ENCODE measurements at places on chromosomes 13 and 19.

DNA sequence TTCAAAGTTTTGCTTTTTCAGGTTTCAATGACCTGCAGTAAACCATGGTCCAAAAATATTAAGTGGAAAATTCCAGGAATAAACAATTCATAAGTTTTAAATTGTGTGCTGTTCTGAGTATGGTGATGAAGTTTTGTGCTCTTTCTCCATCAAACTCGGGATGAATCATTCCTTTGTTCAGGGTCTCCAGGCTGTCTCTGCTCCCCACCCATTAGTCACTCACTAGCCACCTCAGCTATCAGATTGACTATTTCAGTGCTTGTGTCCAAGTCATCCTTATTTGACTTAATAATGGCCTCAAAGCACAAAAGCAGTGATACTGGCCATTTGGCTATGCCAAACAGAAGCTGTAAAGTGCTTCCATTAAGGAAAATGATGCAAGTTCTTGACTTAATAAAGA, 1140.4 kb downstream of the EFNB2 start:
- no peak for DNase-seq

DNA sequence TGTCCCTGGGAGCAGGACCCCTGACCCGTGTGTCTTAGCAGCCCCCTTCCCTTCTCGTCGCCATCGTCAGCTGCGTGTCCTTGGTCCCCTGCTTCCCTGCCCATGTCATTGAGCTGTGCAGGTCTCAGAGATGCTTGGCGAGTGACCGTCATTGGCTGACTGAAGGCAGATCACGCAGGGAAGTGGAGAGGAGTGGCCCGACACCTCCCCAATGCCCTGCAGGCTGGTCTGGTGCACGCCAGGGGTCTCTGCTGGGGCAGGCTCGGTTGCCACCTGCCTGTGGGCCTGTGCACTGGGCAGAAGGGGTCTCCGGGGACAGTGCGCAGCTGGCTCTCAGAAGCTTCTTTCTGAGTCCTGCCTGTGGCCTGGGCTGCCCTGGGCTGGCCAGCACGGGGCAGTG, 6.2 kb downstream of the GNA11 start:
- no peak for DNase-seq

DNA sequence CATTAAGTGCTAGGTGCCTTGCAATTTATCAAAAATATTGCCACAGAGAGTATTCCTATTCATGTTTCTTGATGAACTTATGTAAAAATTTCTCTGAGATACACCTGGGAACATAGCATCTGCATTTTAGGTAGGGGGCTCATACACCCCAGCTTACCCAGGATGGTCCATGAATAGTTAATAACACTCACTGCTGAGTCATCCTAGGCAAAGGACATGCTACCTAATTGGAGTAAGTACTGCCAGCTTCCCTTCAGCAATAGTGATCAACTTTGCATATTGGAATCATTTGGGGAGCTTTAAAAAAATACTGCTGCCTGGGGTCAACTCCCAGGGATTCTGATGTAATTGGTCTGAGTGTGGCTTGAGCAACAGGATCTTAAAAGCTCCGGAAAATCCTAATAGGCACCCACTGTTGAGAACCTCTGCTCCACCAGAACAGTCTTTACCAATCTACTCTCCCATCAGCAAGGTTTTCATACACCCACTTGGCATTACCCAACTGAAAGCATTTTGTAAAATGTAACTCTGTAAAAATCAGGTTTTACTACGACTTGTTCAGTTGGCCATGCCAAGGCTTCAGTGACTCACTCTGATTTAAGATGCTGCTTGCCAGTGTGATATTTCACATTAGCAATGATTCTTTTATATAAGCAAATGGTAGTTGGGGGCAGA, 67.2 kb upstream of the FNDC3A start:
- no peak for DNase-seq

- no peak for DNase-seq
Observed at GRCh38 chr19:30155381-30156200, 213.6 kb downstream of the URI1 start.

DNA sequence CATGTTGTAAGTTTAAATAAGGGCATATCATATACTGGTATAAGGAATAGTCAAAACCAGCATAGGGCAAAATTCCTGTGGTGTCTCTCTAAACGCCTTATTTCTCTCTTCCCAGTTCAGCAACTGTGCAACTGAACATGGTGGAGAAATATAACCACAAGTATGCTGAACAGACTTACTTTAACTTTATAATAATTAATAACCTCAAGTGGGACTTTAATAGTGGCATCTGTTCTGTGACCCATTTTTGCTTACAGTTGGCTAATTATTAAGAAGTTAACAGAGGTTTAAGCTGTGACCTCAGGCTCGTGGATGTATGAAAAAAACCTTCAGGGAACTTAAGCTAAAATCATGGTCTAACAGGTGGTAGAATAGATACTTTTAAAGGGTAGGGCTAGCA, 54.3 kb downstream of the MICU2 start:
- no peak for DNase-seq

DNA sequence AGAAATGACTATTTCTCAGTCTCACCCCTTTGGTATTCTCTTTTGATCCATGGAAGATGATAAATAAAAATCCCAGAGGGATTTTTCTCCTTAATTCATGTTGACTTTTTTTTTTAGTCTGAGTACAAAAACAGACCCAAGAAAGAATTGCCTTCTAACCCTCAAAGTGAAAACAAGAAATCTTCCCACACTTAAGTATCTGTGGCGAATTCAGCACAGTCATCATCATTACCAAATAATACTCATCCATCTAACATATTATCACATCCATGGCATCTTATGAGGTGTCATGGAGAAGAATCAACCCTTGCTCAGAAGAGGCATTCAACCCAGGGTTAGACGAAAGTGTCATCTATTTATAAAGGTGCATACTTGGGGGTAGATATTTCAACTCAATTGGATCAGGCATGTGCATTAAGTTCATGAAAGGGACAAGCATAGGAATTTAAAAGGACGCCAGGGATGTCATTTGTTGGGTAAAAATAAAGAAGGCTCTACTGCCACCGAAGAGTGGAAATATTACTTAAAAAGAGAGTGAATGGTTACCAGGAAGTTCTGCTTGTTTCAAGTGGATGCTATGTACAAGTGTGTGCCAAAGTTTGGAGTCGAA, 101.9 kb downstream of the FLT1 start:
- DNase-seq = no peak

DNA sequence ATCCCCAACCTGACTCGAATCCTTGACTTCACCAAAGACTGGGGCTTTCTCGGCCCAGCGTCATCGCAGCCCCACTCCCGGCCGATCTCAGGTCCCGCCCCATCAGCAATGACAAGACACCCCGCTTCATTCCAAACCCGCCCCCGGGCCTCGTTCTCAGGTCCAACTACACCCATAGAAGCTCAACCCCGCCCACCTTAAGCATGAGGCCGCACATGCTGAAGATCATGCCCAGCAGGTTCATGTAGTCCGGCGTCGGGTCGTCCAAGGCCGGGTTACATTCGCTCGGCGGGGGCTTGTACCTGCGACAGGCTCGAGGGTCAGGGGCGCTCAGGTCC, 2.3 kb downstream of the WDR83 start:
- DNase-seq = peak; percentile 34

- DNase-seq = no peak
Observed at GRCh38 chr19:33005440-33005839, 33.4 kb downstream of the FAAP24 start.

DNA sequence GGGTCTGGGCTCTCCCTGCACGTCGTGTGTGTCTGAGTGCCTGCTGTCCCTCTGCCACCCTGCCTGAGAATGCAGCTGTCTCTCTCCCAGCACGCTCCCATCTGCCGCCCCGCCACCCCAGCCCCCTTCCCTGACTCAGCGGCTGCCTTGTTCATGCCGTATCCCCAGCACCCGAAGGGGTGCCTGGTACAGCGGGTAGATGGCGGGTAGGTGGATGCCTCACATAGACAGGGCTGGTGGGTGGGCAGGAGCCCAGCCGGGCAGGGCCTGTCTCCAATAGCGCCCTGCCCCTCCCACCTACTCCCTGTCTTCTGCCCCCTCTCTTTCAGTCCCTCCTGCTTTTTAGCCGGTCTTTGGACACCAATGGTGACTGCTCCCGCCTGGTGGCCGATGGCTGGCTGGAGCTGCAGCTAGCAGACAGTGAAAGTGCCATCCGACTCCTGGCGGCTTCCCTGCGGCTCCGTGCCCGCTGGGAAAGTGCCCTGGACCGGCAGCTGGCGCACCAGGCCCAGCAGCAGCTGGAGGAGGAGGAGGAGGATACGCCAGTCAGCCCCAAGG, 30.3 kb downstream of the DHX34 start:
- DNase-seq = no peak

DNA sequence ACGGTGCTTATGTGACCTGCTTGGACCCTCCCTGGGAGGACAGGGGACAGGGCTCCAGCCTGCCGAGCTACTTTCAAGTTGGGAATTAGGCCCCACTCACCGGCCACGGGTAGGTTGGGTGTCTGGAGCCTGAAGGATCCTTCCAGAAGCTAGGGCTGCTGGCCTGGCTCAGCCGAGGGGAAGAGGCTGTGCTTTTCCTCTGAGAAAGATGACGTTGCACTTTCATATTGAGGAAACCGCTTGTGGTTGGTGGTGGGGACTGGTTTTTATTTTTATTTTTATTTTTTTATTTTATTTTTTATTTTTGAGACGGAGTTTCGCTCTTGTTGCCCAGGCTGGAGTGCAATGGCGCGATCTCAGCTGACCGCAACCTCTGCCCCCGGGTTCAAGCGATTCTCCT, at the start of gene TMEM150B:
TSS of gene TMEM150B (minus strand) at position 170 of the 400 bp plus-strand sequence. CDS start 4,305 bp downstream, outside the sequence.
- no peak for DNase-seq

DNA sequence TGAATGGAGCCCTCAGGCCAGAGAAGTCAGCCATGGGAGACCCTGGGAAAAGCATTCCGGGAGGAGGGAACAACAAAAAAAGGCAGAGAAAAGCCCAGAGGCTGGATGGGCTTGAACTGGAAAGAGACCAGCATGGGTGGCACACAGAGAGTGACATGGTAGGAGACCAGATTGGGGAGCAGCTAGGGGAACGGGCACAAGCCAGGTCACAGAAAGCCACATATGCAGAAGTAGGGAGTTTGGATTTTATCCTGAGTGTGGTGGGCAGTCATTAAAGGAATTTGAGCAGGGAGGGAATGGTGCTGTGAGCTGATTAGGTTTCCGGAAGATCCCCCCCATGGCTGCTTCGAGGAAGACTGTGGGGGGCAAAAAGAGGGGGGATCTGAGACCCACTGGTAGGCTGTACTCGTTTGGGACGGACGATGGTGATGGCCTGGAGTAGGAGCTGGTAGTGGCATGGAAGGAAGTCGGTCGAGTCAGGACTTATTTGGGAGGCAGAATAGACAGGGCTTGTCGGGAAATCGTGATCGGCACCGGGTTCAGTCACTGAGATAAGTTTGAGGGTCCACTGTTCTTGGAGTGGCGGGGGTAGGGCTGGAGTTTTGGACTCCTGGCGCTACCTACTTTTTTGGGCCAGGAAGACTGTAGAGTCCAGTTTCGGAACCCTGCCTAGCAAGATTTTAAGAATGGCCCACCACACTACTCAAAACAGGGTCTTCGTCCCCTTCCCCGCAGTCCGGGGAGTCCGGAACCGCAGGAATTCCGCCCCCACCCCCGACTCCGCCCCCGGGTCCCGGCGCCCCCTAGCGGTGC, 949 bp downstream of the SERTAD1 start:
- no peak for DNase-seq

GRCh38 chr13:77800219-77800618, 102.7 kb downstream of the SLAIN1 start:
- DNase-seq = no peak

GRCh38 chr19:33221638-33222037, 4.0 kb downstream of the SLC7A10 start:
- no peak for DNase-seq

DNA sequence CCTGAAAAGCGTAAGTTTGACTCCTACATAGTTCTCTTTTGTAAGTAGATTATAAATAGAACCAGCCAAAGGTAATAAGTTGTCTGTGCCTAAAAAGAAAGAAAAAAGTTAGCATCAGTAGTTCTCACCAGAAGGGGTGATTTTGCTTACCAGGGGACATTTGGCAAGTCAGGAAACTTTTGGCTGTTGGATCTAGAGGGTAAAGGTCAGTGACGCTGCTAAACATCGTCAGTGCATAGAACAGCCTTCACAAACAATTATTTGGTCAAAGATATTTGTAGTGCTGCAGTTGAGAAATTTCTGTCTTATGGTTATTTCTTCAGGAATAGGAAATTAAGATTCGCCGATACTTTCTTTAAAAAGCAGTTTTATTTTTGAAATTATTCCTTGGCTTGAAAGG, 2.0 kb downstream of the USPL1 start:
- no peak for DNase-seq

DNA sequence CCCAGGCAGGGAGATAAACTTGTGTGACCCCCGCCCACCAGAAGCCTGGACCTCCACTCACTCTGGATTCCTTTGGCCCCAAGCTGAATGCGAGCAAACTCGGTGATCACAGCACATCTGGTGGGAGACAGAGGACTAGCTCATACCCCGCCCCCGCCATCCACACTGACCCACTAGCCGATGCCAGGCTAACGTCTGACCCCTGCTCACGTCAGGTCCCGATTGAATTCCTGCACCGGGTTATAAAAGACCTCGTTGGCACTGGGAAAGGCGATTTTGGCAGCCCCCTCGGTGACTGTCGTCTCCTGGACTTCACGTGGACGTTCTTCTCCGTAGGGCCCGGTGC, 631 bp downstream of the TRMT1 start:
- DNase-seq = no peak

DNA sequence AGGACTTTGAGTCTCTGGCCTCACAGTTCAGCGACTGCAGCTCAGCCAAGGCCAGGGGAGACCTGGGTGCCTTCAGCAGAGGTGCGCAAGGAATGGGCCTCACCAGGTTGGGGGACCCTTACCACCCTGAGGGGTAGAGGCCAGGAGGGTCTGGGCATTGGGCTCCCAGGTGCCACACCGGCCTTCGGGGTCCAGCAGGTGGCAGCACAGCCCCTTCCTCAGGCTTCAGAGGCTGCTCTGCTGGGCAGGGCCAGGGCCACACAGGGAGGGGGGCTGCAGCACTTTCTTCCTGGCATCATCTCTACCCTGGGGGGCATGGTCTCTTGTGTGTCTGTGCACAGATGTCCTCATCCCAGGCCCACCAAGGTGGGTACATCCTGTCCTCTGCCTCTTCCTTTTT, 12.9 kb downstream of the PIN1 start:
- no peak for DNase-seq
